Stimulated activated CD4-positive, alpha-beta T cell treated with anti-CD3 and anti-CD28 coated beads, Interleukin-12 subunit alpha, Interleukin-12 subunit beta, amount 100 ng/mL, for 24 hours (primary cell): ENCODE measurements at places on chromosomes 4 and X.
A peak's percentile ranks its signal among the peaks of the same experiment; 100 is the strongest.

GRCh38 chr4:118352843-118353533 is at the start of gene PRSS12:
TSS of gene PRSS12 (minus strand) at chr4:118353003. CDS start at chr4:118352720, 283 bp downstream.
- peak; percentile 62 for DNase-seq

GRCh38 chrX:73851014-73852009 is 288.3 kb downstream of the CHIC1 start:
- DNase-seq: no peak

GRCh38 chr4:81912376-81913030 is 440.8 kb upstream of the RASGEF1B start:
- no peak for DNase-seq

DNA sequence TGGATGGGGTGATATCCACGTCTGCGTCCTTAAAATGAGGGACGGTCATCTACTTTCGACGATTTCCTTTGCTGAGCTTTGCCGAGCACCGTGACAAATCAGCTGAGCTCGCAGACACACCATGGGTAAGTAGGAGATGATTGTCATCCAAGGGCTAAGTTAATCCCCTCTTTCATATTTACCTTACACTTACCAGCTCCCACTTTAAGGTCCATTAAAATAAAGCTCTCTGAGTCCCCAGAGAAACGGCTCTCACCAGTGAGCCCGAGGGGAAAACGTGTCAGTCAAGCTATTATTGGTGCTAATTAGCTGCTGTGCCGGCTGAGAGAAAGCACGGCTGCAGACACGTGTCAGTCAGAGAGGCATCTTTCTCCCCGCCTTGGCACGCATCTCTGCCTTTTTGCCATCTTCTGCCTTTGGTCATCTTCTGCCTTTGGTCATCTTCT is 72.2 kb downstream of the CRLF2 start:
- DNase-seq: no peak

GRCh38 chr4:164446516-164446915 is 307.4 kb upstream of the SMIM31 start:
- DNase-seq: no peak
